ENCODE measurements at places on chromosomes 3 and 15.

GRCh38 chr3:132643366-132643765 lies 16.2 kb downstream of the ACAD11 start:
- DNase-seq, result no peak

DNA sequence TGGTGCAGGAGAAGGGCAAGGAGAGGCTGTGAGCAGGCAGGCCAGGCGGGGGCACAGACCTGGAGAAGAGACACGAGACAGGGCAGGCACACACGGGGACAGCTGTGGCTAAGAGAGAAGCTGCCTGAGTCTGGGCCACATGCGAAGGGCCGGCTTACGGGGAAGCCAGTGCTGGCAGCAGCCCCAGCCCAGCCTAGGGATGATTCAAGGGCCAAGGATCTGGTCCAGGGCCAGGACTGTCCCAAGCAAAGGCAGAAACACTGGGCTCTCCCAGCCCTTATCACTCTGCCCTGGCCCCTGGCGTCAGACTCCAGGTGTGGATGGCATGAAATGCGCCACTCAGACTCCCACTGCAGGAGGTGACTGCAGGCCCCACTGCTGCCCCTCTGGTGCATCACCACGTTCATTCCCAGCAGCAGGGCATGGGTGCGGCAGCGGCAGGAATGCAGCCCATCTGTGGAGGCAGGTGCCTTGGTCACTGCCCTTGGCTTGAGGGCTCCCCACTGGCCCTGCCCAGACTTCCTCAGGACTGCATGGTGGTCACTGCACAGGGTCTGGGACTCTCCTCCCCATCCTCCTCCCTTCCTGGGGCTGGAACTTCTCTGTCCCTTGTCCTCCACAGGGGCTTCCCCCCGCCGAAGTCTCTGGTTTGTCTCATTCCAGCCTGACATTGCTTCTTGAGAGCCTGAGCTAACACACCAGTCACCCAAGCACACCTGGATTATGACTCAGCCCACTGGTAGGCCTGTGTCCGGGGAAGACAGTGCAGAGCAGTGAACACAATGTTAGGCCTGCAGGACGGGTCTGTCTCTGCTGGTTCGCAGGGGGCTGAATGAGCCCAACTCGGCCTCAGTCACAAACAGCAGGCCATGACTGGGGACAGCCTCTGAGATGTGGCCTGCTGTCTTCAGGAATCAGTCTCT lies 69.3 kb downstream of the TBC1D2B start:
- DNase-seq, result no peak

DNA sequence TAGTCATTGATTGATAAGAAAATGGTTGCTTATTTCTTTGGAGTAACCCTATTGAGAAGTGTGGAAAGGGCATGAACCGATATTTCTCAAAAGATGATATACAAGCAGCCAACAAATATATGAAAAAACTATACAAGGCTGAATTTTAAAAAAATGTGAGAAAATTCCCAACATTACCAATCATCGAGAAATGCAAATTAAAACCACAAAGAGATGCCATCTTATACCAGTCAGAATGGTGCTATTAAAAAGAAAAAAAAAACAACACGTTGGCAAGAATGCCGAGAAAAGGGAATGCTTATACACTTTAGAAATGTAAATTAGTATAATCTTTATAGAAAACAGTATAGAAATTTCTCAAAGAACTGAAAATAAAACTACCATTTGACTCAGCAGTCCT lies 77.7 kb upstream of the ROBO1 start:
- DNase-seq, result no peak

- no peak for DNase-seq
Observed at GRCh38 chr15:67521783-67522568, 1.0 kb downstream of the C15orf61 start.

GRCh38 chr15:91845720-91846119 lies 7.8 kb upstream of the SLCO3A1 start:
- no peak for DNase-seq

DNA sequence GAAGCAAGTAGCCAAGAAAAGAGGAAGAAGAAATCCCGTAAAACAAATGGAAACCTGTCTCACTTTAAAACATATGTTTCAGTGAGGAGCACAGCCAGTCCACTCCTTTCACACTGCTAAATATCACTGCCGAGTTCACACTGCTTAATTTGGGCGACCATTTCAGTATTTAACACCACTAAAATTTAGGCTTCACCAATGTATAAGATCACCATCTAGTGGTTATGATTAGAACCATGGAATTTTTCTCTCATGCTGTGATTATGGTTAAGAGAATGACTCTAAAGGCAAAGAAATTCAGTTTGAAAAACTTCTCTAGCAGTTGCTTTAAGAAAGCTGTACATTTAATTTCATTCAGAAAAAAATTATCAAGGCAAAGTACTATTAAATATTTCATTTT lies 16.6 kb downstream of the SLC4A7 start:
- no peak for DNase-seq

DNA sequence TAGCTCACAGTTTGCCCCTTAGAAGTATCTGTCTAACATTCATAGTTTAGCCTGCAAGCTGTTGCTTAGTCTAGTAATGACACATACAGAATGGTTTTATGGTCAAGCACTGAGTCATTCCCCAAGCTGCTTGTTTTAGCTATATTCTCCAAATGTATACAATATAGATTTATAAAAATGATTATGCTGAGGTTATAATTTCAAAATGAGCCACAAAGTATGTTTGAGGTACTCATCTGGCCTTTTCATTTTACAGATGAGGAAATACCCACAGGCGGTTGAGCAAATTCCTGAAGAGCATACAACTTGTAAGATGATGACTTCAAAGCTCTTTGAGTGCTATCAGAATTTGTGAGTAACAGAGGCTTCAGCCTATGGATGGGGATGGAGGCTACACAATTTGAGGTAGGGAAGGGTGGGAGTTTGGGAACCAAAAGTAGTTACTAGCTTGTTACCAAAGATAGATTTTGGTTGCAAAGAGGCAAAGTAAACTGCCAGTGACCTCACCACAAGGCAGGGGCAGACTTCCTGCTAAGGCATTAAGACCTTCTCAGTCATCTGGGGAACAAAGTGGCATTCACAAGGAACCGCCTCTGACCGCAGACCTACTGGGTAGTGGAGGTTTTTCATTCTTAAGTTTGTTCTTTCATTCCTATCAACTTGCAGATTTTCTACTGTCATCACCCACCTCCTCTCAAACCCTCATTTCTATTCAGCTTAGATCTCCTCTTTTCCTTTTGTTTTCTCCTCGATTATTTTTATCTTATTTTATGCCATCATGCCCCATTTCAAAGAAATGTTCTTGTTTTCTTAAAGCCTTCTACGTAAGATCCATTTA lies 257.2 kb upstream of the NECTIN3 start:
- no peak for DNase-seq
